ENCODE measurements at places on chromosomes 12 and 14.

DNA sequence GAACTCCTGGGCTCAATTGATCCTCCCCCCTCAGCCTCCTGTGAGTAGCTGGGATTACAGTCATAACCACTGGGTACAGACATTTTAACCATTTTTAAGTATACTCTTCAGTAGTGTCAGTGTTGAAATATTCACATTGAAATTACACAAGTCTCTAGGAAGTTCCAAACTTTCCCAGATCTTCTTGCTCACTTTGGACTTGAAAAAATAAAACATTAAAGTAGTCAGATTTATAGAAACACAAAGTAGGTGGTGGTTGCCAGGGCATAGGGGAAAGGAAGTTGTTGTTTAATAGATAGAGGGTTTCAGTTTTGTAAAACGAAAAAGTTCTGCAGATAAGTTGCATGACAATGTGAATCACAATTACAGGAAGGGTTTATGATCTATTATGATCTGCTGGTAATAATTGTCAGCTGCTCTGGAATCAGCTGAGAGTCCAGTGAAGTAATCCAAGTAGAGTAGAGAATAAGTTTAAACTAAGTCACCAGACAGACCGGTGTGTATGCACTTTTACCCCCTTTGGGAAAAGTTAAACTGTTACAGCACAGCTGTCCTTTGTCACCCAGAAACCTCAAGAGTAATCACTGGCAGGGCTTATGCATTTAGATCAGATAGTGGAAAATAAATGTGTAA lies 27.4 kb downstream of the PCNX1 start:
- no peak for DNase-seq

DNA sequence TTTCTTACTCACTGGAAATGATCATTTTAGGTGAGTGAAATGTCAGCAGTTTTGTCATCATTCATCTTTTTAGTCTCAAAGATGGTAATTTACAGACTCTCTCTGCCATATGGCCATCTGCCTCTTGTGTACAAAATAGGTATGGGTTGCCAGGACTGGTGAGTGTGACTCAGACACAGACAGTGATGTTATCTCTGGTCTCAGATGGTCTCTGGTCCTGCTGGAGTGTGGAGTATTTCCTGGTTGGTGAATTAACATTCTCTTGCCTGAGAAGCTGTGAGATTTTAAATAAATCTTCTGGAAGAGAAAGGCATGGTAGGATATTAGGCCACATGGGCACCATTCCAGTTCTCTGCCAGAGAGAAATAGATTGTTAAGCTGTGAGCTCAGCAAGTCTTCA lies 207.0 kb downstream of the ATP23 start:
- DNase-seq = no peak

- no peak for DNase-seq
These were observed 15.2 kb upstream of the ACTR6 start for GRCh38 chr12:100185361-100185894.

GRCh38 chr12:96220902-96221301 lies 26.7 kb downstream of the ELK3 start:
- no peak for DNase-seq

GRCh38 chr12:91307957-91308670 lies 125.5 kb upstream of the DCN start:
- DNase-seq = no peak

DNA sequence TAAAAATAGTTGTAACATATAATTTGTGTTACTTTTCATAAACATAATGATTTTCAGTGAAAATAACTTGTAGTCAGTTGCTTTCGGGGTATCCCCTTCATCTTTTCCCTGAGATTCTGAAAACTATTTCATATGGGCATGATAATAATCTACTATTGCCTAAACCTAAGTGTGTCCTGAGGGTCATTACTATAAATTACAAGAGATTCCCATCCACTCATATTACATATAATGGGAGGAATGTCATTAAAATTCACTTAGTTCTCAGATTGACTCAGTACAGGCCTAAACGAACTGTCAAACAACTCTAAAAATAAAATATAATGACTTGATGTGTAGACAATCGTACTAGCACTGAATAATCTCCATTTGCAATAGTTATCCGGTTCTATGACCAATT lies 72.7 kb downstream of the PTPRR start:
- DNase-seq = no peak

DNA sequence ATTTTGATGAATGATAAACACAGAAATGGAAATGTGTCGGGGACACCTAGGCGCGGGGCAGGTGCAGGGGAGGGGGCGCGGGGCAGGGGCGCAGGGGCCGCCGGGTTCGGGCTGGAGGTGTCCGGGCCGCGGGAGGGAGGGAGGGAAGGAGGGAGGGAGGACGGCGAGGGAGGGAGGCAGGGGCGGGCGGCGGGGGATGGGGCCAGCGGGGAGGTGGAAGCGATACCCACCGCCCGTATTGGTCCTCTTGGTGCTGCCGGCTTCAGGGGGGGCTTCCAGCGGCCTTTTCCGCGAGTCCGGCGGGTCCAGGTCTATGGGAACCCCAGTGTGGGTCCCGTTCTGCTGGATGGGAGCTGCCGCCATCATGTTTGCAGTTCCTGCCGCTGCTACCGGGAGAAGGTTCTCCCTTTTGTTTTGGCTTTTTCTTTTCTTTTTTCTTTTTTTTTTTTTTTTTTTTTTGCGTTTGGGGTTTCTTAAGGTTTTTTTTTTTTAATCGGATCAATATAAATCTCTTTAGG lies 703 bp downstream of the NOVA1 start:
- no peak for DNase-seq

DNA sequence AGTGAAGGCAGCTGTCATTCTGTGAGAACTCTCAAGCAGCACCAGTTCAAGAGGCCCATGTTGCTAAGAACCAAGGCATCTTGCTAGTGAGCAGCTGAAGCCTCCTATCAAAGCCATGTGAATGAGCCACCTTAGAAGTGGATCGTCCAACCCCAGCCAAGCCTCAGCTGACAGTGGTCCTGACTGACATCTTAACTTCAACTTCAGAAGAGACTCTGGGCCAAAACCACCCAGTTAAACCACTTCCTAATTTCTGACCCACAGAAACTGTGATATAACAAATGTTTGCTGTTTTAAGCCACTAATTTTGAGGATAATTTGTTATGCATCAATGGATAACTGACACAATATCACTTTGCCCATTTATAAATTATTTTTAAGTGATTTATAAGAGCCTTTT lies 256.0 kb downstream of the RPAP3 start:
- no peak for DNase-seq

DNA sequence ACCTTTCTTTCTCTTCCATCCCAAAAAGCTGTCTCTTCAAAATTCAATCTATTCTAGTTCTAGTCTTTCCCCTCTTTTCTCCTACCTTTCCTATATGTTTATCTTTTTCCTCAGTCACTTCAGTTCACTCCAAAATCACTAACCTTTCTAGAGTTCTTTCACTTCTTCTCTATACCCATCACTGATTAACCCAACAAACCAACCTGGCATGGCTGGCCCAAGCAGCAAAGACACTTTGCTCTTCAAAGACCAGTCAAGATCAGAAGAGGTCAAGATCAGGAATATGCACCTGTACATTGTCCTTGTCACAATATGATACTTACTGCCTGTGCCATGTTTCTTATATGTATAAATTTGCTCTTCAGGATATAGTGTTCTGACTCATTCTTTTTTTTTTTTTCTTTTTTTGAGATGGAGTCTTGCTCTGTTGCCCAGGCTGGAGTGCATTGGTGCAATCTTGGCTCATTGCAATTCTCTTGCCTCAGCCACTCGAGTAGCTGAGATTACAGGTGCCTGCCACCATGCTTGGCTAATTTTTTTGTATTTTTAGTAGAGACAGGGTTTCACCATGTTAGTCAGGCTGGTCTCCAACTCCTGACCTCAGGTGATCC lies 112.9 kb downstream of the C12orf42 start:
- DNase-seq = no peak

DNA sequence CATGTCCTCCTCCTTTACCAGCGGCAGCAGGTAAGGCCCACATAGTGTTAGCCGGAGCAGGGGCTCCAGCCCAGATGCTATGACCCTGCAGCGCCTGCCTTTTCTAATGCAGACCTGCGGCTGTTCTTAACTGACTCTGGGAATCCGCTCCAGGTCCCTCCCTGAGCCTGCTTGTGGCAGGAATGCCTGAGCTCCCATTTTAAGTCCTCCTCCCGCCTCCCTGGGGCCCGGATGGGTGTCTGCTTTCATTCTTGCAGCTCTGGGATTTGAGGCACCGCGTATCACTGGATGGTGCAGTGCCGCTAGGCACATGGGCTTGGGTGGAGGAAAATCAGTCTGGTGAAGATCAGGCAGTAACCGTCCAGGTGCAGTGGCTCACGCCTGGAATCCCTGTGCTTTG lies 7.6 kb downstream of the TSPAN9 start:
- DNase-seq = no peak

GRCh38 chr14:101183376-101184103 lies 280.0 kb upstream of the RTL1 start:
- no peak for DNase-seq

DNA sequence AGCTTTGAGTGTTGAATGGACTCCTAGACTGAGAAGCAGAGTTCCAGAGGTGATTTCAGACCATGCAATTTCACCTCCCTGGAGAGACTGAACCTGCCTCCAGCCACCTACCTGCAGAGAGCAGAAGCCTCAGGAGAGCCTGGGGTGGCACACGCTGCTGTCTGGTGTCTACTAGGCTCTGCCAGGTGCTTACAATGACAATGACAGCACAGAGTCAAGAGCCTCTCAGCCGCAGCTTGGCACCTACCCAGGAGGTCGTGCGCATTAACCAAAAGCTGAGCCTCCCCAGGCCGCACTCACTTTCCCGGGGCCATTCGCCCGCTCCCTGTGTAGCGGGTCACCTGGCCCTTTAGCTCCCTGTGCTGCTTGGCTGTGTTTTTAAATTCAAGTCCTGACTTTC lies 63.2 kb downstream of the TESC start:
- DNase-seq = no peak

DNA sequence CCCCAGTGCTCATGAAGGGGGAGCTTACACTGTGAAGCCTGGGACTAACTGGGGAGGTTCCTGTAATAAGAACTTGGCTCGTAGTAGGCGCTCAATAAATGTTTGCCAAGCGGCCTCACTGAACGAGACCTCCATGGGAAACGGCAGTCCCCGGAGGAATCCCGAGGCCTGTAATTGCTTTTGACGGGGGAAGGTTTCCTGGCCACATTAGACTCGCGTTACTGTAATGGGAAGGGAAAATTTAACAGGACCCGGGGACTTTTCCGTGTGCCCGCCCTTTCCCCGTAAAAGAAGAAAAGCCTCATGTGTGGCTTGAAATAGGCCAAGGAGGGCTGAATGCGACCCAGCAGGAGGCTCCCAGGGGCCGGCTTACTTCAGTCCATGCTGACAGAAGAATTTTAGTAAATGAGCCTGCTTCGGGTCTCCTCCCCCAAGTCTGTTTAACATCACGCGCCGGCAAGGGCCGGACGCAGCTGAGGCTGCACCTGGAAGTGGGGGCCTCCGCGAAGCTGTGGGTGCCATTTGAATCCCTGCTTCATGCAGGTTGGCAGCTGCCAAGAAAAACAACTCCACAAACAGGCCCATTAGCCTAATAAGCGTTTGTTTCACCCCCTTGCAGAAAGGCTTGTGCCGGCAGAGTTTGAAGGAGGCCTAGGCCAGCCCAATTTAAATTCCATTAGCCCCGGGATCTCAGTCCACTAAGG lies 39.8 kb upstream of the PWP1 start:
- DNase-seq = no peak

- no peak for DNase-seq
These were observed 341.6 kb downstream of the VRK1 start for GRCh38 chr14:97138801-97139200.

GRCh38 chr12:87923361-87923760 lies 105.8 kb downstream of the C12orf50 start:
- DNase-seq = no peak

- DNase-seq = no peak
These were observed 31.1 kb downstream of the AK7 start for GRCh38 chr14:96422992-96423391.

- DNase-seq = no peak
These were observed 24.8 kb downstream of the IL26 start for GRCh38 chr12:68200854-68201253.

DNA sequence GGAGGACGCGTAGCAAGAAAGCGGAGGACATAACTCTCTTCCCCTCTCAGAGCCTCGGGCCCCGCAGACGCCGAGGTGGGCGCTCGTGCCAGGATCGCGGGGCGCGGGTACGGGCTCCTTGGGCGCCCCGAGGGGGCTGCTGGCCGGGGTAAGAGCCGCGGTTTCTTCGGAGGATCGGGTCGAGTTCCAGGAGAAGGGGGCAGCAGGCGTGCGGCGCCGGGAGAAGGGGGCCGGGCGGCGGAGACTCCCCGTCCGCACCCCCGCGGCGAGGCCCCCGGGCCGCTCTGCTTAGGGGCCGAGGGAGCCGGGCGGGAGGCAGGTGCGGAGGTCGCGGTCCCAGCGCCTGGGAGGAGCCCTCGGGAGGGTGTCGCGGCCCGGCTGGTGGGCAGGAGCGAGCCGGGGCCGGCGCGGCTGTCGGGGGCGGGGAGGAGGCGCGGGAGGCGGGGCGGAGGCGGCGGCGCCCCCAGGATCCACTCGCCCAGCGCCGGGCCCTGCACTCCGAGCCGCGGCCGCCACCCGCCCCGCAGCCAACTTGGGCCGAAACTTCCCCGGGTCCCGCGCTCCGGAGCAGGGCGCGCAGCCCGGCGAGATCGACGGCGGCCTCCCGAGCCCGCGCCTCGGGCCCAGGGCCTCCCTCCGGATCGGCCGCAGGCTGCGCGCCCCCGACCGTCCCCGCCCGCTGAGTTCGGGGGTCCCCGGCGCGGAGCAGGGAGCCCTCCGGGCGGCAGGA lies 64.4 kb downstream of the FBXL14 start:
- no peak for DNase-seq

GRCh38 chr14:82328442-82328841 lies 794.8 kb upstream of the SEL1L start:
- DNase-seq = no peak

- DNase-seq = no peak
These were observed 19.4 kb upstream of the FIGNL2 start for GRCh38 chr12:51867796-51868428.

- no peak for DNase-seq
These were observed 27.3 kb downstream of the KRT76 start for GRCh38 chr12:52749827-52750226.

- DNase-seq = no peak
These were observed 7.8 kb downstream of the RASAL1 start for GRCh38 chr12:113127791-113128199.

DNA sequence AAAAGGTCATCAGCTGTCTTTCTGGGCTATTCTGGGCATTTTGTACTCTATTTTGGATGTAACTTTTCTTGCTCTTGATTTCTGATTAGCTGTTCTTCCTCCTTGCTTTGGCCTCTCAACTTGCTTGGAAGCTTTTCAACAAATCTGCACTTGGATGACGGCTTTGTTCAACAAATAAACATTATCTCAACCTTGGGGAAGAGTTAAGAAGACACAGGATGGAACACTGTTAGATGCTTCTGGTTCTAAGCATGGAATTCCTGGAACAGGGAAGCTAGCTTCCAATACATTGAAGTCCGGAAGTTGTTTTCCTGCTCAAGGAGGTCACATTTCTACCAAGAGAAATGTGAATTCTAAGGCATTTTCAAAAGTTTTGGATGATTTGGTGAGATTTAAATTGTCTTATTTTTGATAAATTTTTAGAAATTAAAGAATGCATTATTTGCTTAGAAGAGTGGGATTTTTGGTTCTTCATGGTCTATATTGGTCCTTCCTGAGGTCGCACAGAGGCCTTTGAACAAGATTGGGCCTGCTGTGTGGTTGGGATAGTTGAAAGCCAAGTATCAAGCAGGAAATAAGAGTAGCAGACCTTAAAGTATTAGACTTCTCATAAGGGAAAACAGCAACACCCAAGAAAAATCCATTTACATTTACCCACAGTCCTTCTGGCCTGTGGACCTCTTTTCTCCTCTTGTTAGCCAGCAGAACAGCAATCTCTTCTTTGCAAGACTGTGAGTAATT lies 59.2 kb downstream of the PPFIBP1 start:
- no peak for DNase-seq

All from activated naive CD4-positive, alpha-beta T cell (primary cell).